Activated CD8-positive, alpha-beta memory T cell treated with anti-CD3 and anti-CD28 coated beads, Interleukin-2, amount 50 U/mL, for 48 hours (primary cell): ENCODE measurements at places on chromosomes 2 and 18.

- no peak for DNase-seq
Observed at GRCh38 chr2:152016181-152017120, 82.4 kb downstream of the CACNB4 start.

DNA sequence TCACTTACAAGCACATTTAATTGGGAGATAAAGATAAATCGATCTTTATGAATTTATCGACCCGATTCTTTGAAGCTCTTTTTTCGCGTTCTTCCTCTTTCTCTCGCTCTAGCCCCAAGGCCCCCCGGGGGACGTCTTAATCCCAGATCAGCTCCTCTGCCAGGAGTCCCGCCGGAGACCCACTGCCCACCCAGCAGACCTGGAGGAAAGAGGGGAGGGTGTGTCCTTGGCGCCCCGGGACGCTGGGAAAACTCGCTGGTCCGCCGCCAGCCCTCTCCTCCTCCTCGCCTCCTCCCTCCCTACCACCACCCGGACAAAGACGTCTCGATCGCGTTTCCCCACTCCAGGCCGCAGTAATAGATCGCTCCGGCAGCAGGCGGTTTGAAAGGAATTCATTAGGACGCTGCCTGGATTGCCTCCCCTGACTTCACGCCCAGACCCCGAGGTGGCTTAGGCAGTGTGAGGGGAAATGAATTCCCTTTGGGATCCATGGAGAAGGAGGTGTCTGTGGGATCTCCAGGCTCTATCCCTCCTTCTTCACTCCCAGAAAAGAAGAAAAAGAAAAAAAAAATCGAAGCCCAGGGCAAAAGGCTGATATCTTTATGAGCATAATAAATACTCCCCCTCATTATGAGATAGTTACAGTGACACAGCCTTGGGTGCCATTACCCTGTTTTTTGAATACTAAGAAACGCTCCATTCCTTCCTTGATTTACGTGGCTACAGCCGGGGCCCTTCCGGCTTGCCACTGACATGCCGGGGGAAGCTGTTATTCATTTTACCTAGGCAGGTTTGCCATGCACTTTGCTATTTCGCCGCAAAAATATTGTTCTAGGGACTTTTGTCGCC lies 1.8 kb upstream of the GBX2 start:
- DNase-seq, result no peak

- no peak for DNase-seq
Observed at GRCh38 chr2:43081131-43081765, 145.2 kb downstream of the ZFP36L2 start.

GRCh38 chr2:122634920-122635319 lies 879.5 kb downstream of the TSN start:
- DNase-seq, result no peak

- no peak for DNase-seq
Observed at GRCh38 chr2:149745396-149746230, 158.0 kb upstream of the MMADHC start.

GRCh38 chr2:224870341-224870740 lies 154.2 kb upstream of the CCDC195 start:
- no peak for DNase-seq

- DNase-seq, result no peak
Observed at GRCh38 chr2:200022511-200022910, 67.1 kb downstream of the MAIP1 start.

GRCh38 chr2:102070058-102070642 lies 72.4 kb upstream of the IL1R1 start:
- no peak for DNase-seq

DNA sequence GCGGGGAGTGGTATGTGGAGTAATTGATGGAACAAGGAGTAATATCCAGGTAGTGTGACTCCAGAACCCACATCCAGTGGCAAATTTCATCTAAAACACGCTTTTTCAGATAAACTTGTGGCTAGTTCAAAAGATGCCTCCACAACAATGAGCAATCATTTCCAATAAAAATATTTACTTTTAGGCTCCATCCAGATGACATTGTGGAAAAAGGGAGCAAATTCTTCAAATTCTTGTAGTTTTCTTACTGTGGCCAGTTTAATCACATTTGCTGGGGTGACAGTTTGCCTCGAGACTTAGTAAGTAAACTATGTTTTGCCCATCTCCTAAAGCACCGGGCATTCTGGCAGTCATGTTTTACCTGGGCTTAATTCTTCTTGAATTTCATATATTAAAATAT lies 243.6 kb downstream of the IRS1 start:
- DNase-seq, result no peak

GRCh38 chr18:55375930-55376329 lies 212.1 kb downstream of the TCF4 start:
- no peak for DNase-seq

DNA sequence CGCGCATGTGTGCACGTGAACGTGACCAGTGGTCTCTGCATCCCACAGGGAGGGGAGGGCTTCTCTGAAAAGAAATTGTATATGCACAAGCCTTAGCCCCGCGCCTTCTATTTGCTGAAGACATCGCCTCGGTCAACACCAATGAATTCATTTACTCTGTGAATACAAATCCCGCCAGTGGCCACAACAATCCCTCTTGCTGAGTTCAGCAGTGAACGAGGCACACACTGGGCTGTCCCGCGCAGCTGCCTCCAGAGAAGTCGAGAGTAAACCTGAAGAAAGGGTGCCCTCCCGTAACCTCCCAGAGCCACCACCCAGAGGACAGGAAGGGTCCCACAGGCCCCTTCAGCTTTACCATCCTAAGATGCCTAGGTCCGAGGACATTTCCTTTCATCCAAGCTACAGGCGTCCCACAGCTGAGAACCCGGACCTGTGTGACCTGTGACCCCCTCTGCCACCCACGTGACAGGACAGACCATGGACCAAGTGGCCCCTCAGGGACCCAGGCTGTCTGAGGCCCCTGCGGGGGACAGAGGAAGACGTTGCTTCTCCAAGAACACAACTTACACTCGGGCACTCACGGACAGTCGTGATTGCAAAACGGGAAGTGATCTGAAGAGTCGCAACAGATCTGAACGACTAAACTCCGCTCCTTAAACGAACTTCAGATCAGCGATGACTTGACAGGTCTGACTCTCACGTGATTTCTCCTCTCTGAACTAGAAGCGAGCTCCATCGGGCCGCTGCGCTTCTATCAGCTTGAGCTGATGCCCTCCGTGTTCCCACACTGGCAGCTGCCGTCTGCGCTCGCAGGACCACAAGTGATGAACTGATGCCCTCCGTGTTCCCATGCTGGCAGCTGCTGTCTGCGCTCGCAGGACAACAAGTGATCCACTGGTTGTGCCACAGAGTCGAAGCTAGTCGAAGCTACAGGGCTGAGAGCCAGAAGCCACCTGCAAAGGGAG lies 92.7 kb downstream of the ZNF516 start:
- peak; percentile 43 for DNase-seq

GRCh38 chr2:1682181-1682440 lies 62.2 kb downstream of the PXDN start:
- DNase-seq, result no peak

GRCh38 chr2:11498543-11499034 lies 32.6 kb upstream of the E2F6 start:
- DNase-seq, result no peak

- peak; percentile 85 for DNase-seq
Observed at GRCh38 chr2:218272531-218273212, 2.4 kb downstream of the PNKD start.

DNA sequence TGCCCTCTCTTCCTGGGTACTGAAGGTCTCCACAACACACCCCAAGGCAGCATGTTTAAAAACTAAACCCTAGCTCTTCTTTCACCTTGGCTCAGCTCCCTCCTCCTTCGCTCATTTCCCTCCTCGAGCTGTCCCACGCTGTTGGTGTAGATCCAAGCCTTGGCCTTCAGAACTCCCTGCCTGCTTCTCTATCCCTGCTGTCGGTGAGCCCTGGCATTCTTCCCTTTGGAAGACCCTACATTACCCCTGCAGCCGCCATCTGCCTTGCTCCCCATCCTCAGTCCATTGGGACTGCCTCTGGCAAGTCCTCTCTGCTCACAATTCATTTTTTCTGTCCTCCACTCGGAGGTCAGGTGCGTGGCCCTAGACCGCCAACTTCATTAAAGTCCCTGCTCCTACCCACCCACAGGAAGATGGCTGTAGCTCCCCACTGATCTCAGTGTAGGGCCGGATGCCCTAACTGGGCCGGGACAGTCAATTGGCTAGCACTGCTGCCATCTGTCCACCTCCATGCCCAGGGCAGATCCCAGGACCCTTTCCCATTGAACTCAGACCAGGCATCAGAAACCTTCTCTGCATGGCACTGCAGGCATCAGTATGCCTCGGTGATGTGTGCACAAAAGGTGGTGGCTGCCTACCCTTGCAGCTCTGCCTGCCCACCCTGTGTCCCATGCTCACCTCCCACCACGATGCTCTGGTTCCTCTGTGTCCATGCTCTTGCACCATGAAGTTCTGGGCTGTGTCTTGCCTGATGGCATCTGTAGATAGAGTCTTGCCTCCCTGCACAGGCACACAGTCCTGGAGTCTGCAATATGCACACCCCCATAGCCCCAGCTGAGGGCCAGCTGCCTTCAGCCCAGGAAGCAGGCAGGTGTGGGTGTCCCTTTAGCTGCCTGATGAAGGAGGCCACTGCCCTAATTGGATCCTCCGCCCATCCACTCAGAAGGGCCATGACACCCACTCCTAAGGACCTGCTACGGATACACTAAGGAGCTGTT lies 5.7 kb downstream of the AMER3 start:
- DNase-seq, result no peak

DNA sequence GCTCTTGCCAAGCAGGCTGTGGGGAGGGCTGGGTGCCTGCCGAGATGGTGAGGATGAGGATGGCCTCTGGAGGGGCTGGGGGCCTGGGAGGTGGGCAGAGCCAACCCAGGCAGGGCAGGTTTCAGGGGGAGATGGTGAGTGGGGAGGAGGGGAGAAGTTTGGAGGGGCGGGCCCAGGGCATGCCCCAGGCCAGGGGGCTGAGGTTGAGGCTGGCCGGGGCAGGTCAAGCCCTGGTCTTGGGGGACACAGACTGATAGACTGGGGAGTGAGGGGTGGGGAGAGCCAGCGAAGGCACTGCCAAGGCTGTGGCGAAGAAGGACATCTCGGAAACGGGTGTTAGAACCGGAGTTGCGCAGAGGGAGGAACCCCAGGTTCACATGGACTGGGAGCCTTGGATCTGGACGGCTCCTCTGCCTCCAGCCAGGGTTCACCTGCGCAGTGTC lies 12.6 kb downstream of the CAPN10 start:
- DNase-seq, result no peak

GRCh38 chr2:37792366-37792765 lies 120.9 kb upstream of the CDC42EP3 start:
- no peak for DNase-seq

GRCh38 chr2:161172901-161173540 lies 12.8 kb downstream of the TANK start:
- DNase-seq, result no peak

DNA sequence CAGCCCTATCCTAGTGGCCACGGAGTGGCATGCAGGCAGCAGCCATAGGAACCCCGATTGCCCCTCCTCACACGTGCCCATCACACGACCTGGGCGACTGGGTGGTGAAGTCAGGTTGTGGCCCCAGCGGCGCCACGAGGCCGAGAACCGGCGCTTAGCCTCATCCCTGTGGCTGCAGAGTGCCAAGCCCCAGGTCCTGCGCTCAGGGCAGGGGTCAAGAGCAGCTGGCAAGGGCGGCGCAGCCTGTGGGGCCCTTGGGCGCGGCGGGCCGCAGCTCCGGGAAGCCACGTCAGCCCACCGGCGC lies 73.3 kb downstream of the RPIA start:
- no peak for DNase-seq

- DNase-seq, result no peak
Observed at GRCh38 chr2:86809481-86810121, 18.9 kb upstream of the CD8A start.

DNA sequence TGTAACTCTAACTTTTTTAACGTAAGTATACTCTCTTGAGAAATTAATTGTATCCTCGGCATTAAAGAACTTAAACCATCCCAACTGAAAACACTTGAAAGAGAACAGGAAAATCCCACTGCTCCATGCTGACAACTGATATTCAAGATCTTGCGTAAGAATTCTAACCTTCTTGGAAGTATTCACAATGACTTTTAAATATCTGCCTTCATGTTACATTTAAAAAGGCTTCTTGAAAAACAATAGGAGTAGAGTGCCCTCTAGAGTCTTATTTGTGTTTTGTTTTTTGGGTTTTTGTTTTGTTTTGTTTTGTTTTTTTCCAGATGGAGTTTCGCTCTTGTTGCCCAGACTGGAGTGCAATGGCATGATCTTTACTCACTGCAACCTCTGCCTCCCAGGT lies 65.4 kb upstream of the DNAJC10 start:
- no peak for DNase-seq

GRCh38 chr2:114859726-114860510 lies 417.5 kb downstream of the DPP10 start:
- DNase-seq, result no peak

GRCh38 chr2:126344493-126344892 lies 311.5 kb upstream of the GYPC start:
- DNase-seq, result no peak

GRCh38 chr2:223042704-223043118 lies 9.3 kb upstream of the KCNE4 start:
- no peak for DNase-seq

DNA sequence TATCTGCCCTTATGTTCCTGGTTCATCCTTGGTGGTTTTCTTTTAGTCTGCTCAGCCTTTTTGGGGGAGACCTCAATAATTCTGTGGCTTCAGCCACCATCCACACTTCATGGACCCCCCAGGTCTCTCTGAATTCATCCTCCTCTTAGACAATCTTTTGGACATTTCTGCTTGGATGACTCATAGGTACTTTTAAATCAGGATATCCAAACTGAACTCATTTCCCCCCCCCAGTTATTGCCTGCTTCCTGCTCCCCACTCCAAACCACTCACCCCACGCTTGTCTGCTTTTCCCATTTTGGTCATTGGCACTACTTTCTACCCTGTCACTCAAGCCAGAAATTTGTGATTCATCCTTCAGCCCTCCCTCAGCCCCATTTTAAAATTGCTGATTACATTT lies 78.5 kb downstream of the TANC1 start:
- no peak for DNase-seq

DNA sequence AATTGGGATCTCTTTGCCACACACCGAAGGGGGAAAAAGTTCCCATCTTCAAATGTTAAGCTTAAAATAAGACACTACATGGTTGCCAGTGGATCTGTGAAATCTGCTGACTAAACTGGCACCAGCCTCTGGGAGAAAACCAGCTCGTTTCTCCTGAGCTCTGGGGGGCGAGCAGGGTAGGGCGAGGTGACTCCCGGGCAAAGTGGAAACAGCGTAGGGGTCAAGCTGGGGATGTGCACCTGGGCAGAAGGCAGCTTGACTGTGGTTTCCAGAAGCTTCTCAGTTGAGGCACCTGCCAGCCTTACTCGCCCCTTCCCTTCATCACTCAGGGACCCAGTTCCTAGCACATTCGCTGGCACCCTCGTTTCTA lies 62.8 kb downstream of the SFXN5 start:
- no peak for DNase-seq

GRCh38 chr2:3650140-3650920 lies 7.7 kb upstream of the ALLC start:
- DNase-seq, result no peak

DNA sequence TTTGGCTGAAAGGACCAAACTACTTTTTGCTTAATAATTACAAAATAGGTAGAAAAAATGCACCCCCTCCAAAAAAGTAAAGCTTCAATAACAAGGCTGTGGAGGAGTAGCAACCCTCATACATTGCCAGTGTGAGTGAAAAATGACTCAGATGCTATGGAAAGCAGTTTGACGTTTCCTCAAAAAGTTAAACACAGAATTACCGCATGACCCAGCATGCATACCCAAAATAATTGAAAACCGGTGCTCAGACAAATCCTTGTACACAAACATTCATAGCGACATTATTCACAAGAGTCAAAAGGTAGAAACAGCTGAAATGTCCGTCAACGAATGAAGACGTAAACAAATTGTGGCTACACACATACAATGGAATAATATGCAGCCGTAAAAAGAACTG lies 38.8 kb upstream of the DAPL1 start:
- DNase-seq, result no peak

GRCh38 chr18:22814329-22814703 lies 118.8 kb upstream of the RBBP8 start:
- DNase-seq, result no peak
